Thoracic aorta (tissue), 2 donors: ENCODE measurements at places on chromosomes 3 and 15. TPM values are rescaled to one million over a fixed set of nuclear protein-coding genes. Genes with fewer than 3 reads are reported as not detected.
A peak's percentile ranks its signal among the peaks of the same experiment; 100 is the strongest.

GRCh38 chr15:75732809-75733451 lies 20.3 kb upstream of the CSPG4 start:
- no peak overlapping the region for H3K27ac ChIP-seq
- no peak for DNase-seq
- H3K4me3 ChIP-seq: no peak overlapping the region
- no peaks in the 10 kb centered on the region for H3K36me3 ChIP-seq

DNA sequence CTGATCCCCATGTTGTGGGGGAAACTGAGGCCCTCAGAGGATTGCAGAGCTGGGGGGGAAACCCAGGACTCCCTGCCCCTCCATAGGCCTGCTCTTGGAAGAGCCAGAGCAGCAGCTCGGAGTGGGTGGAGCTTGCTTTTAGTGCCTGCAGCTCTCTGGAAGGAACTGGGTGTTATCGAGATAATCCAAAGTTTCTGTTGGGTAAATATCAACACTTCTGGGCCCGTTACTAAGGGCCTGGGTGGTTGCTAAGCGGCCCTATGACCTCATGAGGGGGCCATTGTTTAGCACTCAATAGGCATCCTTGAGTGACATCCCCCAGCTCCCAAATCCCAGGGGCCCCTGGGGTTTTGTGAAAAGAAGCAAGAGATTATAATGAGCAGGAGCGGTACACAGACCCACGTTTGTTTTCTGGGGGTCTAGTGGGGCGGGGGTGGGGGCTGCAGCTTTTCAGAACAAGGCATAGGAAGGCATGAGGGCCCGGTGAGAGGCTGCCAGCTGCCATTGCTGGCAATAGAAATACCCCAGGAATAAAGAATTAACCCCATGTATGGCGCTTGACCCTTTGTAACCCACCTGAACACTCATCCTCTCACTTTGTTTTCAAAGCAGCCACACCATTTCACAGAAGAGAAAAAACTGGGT lies 48.3 kb upstream of the ATP2B2 start:
- H3K36me3 ChIP-seq: no peaks in the 10 kb centered on the region
- no peaks in the 10 kb centered on the region for H3K27me3 ChIP-seq
- H3K27ac ChIP-seq: no peak overlapping the region
- no peak overlapping the region for H3K4me3 ChIP-seq

DNA sequence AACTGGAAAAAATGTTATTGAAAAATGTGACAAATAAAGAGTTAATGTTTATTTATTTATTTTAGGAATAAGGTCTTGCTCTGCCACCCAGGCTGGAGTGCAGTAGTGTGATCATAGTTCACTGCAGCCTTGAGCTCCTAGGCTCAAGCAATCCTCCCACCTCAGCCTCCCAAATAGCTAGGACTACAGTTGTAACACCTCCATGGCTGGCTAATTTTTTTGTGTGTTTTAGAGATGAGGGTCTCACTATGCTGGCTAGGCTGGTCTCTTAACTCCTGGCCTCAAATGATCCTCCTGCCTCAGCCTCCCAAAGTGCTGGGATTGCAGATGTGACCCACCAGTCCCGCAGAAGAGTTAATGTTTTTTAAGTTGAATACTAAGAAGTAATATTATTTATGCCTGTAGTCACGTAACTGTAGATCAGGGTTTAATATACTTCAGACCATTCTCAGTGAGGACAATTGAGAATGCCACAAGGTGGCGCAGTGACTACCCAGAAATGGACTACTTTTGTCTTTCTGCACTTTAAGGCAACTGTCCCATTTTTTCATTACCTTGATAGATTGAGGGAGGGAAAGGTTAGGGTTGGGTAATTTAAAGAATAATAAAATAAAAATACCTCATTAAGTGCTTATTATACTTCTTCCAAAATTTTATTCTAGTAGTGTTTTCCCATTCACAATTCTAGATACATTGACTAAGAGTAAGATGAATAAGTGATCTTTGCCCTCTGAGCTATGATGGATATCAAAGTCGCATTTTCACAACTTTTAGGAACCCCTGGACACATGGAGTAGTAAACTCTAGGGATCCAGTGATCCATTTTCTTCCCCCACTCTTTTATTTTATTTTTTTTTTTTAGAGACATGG lies 6.0 kb downstream of the MUC13 start:
- H3K27ac ChIP-seq: no peak overlapping the region
- no peaks in the 10 kb centered on the region for H3K4me1 ChIP-seq
- H3K36me3 ChIP-seq: no peaks in the 10 kb centered on the region
- H3K4me3 ChIP-seq: no peak overlapping the region

DNA sequence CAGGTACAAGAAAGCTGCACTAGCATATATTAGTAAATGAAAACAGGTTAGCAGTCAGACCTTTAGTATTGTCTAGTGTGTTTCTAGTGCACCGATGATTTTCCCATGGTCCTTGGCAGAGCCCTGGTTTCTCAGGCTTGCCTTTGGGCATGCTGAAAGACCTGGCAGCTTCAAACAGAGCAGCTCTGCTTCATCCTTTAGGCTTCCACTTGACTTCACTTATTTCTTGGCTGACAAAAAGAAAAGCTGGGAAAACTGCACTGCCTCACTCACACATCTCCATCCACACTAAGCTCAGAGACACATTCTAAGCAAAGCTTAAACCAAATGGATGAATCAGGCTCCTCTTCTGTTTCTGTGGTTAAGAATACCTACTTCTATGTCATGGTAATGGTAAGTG lies 374.8 kb upstream of the PDZRN3 start:
- no peaks in the 10 kb centered on the region for H3K4me1 ChIP-seq
- H3K27me3 ChIP-seq: no peaks in the 10 kb centered on the region
- DNase-seq: no peak
- no peaks in the 10 kb centered on the region for H3K36me3 ChIP-seq

GRCh38 chr15:39828374-39828931 lies 45.8 kb upstream of the FSIP1 start:
- DNase-seq: no peak
- no peak overlapping the region for H3K4me3 ChIP-seq
- no peaks in the 10 kb centered on the region for H3K36me3 ChIP-seq
- H3K27ac ChIP-seq: no peak overlapping the region

GRCh38 chr15:32723171-32723948 lies 5.6 kb downstream of the GREM1 start:
- no peak overlapping the region for H3K4me3 ChIP-seq
- no peak overlapping the region for H3K27ac ChIP-seq
- H3K4me1 ChIP-seq: peaks cover 10% of the 10 kb centered on the region
- DNase-seq: no peak

DNA sequence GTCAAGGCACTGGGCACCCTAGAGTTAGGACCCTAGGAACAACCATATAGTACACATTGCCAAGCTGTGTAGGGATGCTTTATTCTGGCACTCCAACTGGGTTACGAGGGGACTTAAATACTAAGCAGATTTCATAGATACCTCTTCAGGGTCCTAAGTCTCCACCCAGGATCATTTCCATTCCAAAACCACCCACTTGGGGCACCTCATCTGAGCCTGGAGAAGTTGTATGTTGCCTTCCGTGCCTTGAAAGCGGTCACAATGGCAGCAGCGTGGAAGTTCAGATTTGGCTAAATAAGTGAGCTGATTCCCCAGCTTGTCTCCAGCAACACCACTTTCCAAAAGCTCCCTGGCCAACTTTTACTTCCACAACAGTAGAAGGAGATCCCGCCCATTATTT lies 4.6 kb downstream of the TMEM202 start:
- no peak for DNase-seq
- H3K36me3 ChIP-seq: no peaks in the 10 kb centered on the region
- H3K4me1 ChIP-seq: no peaks in the 10 kb centered on the region
- no peaks in the 10 kb centered on the region for H3K27me3 ChIP-seq

DNA sequence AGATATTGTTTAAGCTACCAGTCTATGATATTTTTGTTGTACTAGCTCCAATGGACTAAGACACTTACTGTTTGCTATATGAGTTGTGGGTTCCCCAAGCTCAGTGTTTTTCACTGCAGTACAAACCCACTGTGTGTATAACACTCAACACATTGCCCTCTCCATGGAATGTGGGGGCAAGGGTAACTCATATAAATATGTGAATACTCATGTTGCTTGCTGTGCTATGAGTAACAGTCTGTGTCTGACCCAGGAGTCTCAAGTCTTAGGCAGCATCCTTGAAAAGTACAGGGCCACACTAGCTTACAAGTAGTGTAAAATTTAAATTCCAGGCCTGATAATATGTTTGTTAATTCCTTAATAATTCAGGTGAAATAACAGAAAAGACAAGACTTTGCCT lies 22.5 kb upstream of the CNTN3 start:
- no peak overlapping the region for H3K27ac ChIP-seq
- H3K27me3 ChIP-seq: no peaks in the 10 kb centered on the region
- H3K36me3 ChIP-seq: no peaks in the 10 kb centered on the region

GRCh38 chr3:25094932-25095685 lies 333.0 kb upstream of the RARB start:
- no peaks in the 10 kb centered on the region for H3K36me3 ChIP-seq
- H3K27me3 ChIP-seq: no peaks in the 10 kb centered on the region
- H3K27ac ChIP-seq: no peak overlapping the region
- DNase-seq: no peak
- H3K4me1 ChIP-seq: peaks cover 9% of the 10 kb centered on the region

Gene SV2B
- not detected for total RNA-seq

- H3K36me3 ChIP-seq: no peaks in the 10 kb centered on the region
- no peak overlapping the region for H3K4me3 ChIP-seq
- no peaks in the 10 kb centered on the region for H3K4me1 ChIP-seq
- no peak for DNase-seq
Observed at GRCh38 chr3:23761440-23761896, 44.3 kb upstream of the UBE2E1 start.

DNA sequence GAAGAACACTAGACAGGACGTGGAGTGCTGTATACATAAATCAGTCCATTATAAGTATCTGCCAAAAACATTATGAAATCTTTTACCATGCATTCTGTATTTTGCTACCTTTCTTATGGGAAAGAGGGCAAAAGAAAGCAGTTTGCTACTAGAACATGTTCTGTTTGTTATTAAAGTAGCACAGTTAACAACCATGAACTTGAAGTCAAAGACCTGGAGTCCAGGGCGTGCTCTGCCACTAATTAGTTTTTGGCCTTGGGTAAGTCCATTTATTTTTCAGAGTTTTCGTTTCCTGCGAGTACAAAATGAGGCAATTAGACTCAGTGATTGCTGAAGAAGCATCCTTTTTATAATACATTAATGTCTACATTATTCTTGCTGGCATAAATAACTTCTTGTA lies 143.3 kb upstream of the AGTR1 start:
- no peaks in the 10 kb centered on the region for H3K36me3 ChIP-seq
- no peak overlapping the region for H3K27ac ChIP-seq
- no peaks in the 10 kb centered on the region for H3K4me1 ChIP-seq
- no peak overlapping the region for H3K4me3 ChIP-seq
- no peak for DNase-seq

DNA sequence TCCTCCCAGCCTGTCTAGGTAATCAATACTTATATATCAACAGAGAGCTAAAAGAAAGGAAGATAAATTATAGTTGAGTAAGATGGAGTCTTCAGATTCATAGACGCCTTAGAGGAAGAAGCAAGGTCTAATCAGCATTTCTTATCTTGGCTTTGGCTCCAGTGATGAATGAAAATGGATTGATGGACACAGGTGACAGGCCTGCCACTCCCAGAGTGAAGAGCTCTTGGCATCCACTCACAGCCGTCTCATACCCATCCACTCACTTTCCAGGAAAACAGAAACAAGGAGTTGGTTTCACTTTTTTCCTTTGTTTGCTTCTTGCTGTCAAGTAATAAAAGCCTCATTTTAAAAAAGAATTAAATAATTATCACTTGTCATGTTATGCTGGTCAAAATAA lies 168.2 kb downstream of the MFSD1 start:
- no peak for DNase-seq
- no peak overlapping the region for H3K27ac ChIP-seq
- no peaks in the 10 kb centered on the region for H3K36me3 ChIP-seq
- H3K27me3 ChIP-seq: no peaks in the 10 kb centered on the region
- no peak overlapping the region for H3K4me3 ChIP-seq
- no peaks in the 10 kb centered on the region for H3K4me1 ChIP-seq

- DNase-seq: no peak
- H3K4me3 ChIP-seq: no peak overlapping the region
- H3K27me3 ChIP-seq: no peaks in the 10 kb centered on the region
- H3K36me3 ChIP-seq: no peaks in the 10 kb centered on the region
Observed at GRCh38 chr15:96431786-96432185, 101.3 kb downstream of the NR2F2 start.

DNA sequence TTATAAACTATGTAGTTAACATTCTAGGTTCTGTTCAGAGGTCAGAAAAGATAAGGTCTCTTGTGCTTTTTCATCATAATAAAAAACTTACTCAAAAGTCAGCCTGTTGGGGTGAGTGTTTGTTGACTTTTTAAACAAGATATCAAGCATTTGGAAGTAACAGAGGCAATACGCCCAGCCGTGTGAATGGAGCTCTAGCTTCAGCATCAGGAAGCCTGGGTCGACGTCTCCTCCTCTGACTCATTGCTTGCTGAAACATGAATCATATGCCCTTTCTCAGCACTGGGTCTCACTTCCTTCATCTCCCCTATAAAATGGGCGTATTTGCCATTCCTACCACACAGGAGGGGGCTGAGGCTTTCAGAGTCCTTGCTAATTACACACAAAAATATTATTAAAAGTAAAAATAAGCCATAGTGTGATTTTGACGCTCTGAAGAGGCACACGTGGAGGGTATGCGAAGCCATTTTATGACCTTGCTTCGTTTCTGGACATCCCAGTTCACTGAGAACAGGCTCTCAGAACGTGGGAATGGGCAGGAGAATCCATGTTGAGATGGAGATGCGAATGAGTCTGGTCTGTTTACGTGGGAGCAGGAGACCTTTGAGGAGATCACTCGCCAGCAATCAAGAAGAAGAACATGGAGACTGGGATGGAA lies 220.8 kb upstream of the TPRG1 start:
- H3K27me3 ChIP-seq: no peaks in the 10 kb centered on the region
- H3K4me3 ChIP-seq: no peak overlapping the region
- peak overlapping the region; percentile 99 for H3K27ac ChIP-seq
- H3K4me1 ChIP-seq: peaks cover 46% of the 10 kb centered on the region
- H3K36me3 ChIP-seq: no peaks in the 10 kb centered on the region

DNA sequence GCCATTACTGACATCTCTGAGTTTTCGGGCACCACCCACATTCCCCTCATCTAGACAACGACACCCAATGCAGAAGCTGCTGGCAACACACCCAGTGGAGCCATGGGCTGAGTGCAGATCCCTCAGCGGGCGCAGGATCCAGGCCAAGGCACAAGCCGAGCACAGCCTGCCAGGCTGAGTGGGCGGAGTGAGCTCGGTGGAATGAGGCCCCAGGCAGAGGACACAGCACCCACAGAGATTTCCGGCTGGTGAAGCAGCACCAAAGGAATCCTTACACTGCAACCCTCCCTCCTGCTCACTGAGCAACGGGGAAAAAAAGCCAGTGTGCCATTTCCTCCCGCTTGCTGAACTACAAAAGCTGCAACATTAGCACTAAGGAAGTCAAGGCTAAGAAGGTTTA lies 34.3 kb downstream of the ZMAT3 start:
- no peaks in the 10 kb centered on the region for H3K36me3 ChIP-seq
- peak; percentile 16 for DNase-seq
- H3K27ac ChIP-seq: peak overlapping the region; percentile 40
- no peaks in the 10 kb centered on the region for H3K27me3 ChIP-seq
- peaks cover 3% of the 10 kb centered on the region for H3K4me1 ChIP-seq
